ENCODE measurements at places on chromosomes 7 and 10. TPM values are rescaled to one million over a fixed set of nuclear protein-coding genes. Genes with fewer than 3 reads are reported as not detected.
A peak's percentile ranks its signal among the peaks of the same experiment; 100 is the strongest.

DNA sequence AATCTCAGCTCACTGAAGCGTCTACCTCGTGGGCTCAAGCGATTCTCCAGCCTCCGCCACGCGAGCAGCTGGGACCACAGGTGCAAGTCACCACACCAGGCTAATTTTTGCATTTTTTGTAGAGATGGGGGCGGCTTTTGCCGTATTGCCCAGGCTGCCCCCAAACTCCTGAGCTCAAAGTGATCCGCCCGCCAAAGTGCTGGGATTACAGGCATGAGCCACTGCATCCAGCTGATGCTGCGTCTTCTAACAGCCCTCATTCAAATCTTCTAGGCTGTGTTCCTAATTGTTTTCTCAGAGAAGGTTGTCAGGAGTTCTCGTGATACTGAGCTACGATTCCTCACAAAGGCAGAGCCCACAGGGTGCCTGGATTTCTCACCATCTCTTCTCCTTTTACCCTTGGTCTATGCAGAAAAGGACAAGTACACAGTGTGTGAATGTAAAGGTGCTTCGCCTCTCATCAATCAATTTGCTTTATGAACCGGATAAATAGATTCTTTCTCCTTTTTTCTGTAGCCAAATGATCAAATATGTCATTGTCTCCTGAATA, 247.3 kb upstream of the PTN start:
- peaks cover 8% of the 10 kb centered on the region for H3K27me3 ChIP-seq
- no peak overlapping the region for H3K27ac ChIP-seq
- H3K4me3 ChIP-seq: no peak overlapping the region
- no peak for DNase-seq
- no peaks in the 10 kb centered on the region for H3K4me1 ChIP-seq
- H3K36me3 ChIP-seq: no peaks in the 10 kb centered on the region

DNA sequence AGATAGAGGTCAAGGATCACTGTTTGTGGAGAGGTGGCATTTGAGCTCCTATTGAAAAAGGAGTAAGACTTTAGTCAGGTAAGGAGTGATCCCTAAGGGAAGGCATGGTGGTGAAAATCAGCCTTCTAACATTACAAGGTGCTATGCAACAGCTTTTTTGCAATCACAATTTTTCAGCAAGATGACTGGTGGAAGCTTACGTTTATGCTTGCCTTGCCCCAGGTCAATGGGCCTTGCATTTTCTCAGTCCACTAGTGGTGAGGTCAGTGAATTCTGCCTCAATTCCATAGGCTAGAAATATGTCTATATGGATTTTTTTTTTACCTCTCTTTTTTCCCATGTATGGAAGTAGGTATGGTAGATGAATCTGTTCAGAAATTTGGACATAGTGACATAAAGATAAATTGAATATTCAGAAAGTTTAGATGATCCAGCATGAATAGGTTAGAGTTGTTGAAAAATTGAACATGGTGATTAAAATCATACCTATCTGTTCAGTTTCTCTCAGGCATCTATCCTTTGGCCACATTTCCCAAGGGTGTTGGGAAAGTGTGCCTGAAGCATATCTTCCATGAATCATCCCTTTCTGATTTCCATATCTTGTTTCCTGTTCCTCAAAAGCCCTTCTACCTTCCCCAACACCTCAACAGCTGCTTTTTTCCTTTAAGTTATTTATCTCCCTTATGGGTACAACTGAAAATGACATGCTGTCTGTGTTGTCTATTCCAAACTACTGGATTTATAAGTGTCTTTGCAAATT, 71.9 kb upstream of the PTPRZ1 start:
- no peaks in the 10 kb centered on the region for H3K36me3 ChIP-seq
- no peak overlapping the region for H3K4me3 ChIP-seq
- no peak overlapping the region for H3K27ac ChIP-seq
- H3K4me1 ChIP-seq: no peaks in the 10 kb centered on the region
- DNase-seq: no peak

- H3K27ac ChIP-seq: no peak overlapping the region
- no peak for DNase-seq
- H3K4me3 ChIP-seq: no peak overlapping the region
- no peaks in the 10 kb centered on the region for H3K36me3 ChIP-seq
Measured at GRCh38 chr10:78441694-78442093, 408.0 kb downstream of the RPS24 start.

- no peaks in the 10 kb centered on the region for H3K36me3 ChIP-seq
- H3K4me3 ChIP-seq: no peak overlapping the region
- no peaks in the 10 kb centered on the region for H3K27me3 ChIP-seq
- H3K4me1 ChIP-seq: peaks cover 15% of the 10 kb centered on the region
- DNase-seq: no peak
- no peak overlapping the region for H3K27ac ChIP-seq
Measured at GRCh38 chr10:22461891-22462290, 116.6 kb downstream of the SPAG6 start.

DNA sequence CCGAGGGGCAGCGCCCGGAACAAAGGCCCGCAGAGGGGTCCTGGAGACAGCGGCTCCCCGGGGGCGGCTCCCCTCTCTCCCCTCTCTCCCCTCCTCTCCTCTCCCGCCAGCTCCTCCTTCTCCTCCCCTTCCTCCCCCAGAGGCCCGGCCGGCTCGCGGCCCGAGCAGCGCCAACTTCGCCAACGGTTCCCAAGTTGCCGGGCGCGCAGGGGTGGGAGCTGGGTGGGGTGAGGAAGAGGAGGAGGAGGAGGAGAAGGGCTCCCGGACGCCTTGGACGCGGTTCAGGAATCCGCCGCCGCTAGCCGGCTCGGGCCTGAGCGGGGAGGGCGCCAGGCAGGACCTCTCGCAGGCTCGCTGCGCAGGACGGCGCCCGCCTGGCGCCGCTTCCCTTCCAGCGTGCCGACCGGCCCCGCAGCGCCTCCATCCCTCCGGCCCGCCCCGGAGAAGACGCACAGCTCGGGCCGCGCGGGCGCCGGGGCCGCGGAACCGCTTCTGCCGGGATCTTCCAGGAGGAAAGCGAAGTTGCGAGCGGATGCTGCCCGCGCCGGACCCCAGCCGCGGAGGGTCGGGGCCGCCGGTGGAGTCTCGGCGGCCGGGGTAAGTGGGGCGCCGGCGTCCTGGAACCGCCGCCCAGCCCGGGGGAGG, at the start of gene CHST3:
CHST3 (plus strand) TSS at position 298 of the 645 bp plus-strand sequence. CDS start 41,448 bp downstream, outside the sequence.
- peaks cover 57% of the 10 kb centered on the region for H3K27me3 ChIP-seq
- no peak within 1 kb of the TSS for H3K27ac ChIP-seq
- peaks cover 18% of the 10 kb centered on the region for H3K4me1 ChIP-seq
- no peak for DNase-seq

GRCh38 chr7:108299251-108299973, 156.8 kb downstream of the NRCAM start:
- no peak for DNase-seq
- H3K36me3 ChIP-seq: no peaks in the 10 kb centered on the region
- H3K27ac ChIP-seq: no peak overlapping the region
- peaks cover 5% of the 10 kb centered on the region for H3K4me1 ChIP-seq
- no peak overlapping the region for H3K4me3 ChIP-seq

Gene NANOS1
- polyA plus RNA-seq: not detected

GRCh38 chr7:14219125-14219524, 229.7 kb upstream of the ETV1 start:
- H3K4me1 ChIP-seq: no peaks in the 10 kb centered on the region
- H3K4me3 ChIP-seq: no peak overlapping the region
- no peak for DNase-seq
- H3K27ac ChIP-seq: no peak overlapping the region

GRCh38 chr10:46299286-46299535, 12.4 kb downstream of the ANTXRL start:
- peak overlapping the region; percentile 37 for H3K4me3 ChIP-seq
- H3K27me3 ChIP-seq: no peaks in the 10 kb centered on the region
- no peak for DNase-seq
- H3K4me1 ChIP-seq: peaks cover 23% of the 10 kb centered on the region

Gene CYP2C8
- not detected for polyA plus RNA-seq

GRCh38 chr7:91710881-91711280, 169.6 kb downstream of the MTERF1 start:
- H3K4me1 ChIP-seq: no peaks in the 10 kb centered on the region
- no peak for DNase-seq
- no peak overlapping the region for H3K27ac ChIP-seq

GRCh38 chr10:48511875-48512231, 93.0 kb downstream of the ARHGAP22 start:
- peaks cover 3% of the 10 kb centered on the region for H3K4me1 ChIP-seq
- H3K36me3 ChIP-seq: peaks cover 11% of the 10 kb centered on the region
- H3K27ac ChIP-seq: no peak overlapping the region

GRCh38 chr7:104814671-104815400, 199.2 kb upstream of the KMT2E start:
- H3K4me3 ChIP-seq: no peak overlapping the region
- peaks cover 19% of the 10 kb centered on the region for H3K27me3 ChIP-seq
- no peaks in the 10 kb centered on the region for H3K4me1 ChIP-seq
- DNase-seq: no peak
- H3K36me3 ChIP-seq: no peaks in the 10 kb centered on the region
- H3K27ac ChIP-seq: no peak overlapping the region

Gene HOXA11
- not detected for polyA plus RNA-seq

Gene SPDYE2B
- not detected for polyA plus RNA-seq

Gene CRPPA
- 0.40 TPM for polyA plus RNA-seq

Gene LDB3
- not detected for polyA plus RNA-seq

Gene PNLIPRP2
- not detected for polyA plus RNA-seq

- peaks cover 11% of the 10 kb centered on the region for H3K27me3 ChIP-seq
- DNase-seq: no peak
- no peaks in the 10 kb centered on the region for H3K4me1 ChIP-seq
- H3K27ac ChIP-seq: no peak overlapping the region
- H3K36me3 ChIP-seq: peaks cover 6% of the 10 kb centered on the region
Measured at GRCh38 chr7:64184376-64184775, 22.6 kb upstream of the ZNF735 start.

DNA sequence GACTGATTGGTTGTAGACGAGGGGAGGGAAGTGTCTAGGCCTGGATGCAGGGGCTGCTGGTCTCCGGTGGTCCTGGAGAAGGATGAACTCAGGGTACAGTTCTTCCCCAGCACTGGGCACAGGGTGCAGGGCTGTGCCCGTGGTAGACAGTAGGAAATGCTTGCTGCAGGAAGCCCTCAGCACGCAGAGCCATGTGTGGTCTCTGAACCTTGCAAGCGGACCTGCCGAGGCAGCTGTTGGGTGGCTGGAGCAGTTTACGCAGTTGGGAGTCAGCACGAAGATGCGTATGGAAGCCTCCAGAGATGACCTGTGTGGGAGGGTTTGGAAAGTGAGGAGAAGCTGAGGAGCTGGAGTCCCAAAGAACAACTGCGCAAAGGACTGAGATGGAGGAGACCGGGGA, 39.0 kb downstream of the DOCK1 start:
- H3K4me1 ChIP-seq: no peaks in the 10 kb centered on the region
- H3K27me3 ChIP-seq: no peaks in the 10 kb centered on the region
- H3K4me3 ChIP-seq: no peak overlapping the region
- H3K27ac ChIP-seq: no peak overlapping the region
- H3K36me3 ChIP-seq: no peaks in the 10 kb centered on the region

- no peak overlapping the region for H3K27ac ChIP-seq
- H3K27me3 ChIP-seq: no peaks in the 10 kb centered on the region
- no peak for DNase-seq
- H3K4me1 ChIP-seq: peaks cover 36% of the 10 kb centered on the region
- H3K36me3 ChIP-seq: peaks cover 36% of the 10 kb centered on the region
Measured at GRCh38 chr7:47970761-47971160, 8.7 kb downstream of the HUS1 start.

Gene GRID1
- not detected for polyA plus RNA-seq

DNA sequence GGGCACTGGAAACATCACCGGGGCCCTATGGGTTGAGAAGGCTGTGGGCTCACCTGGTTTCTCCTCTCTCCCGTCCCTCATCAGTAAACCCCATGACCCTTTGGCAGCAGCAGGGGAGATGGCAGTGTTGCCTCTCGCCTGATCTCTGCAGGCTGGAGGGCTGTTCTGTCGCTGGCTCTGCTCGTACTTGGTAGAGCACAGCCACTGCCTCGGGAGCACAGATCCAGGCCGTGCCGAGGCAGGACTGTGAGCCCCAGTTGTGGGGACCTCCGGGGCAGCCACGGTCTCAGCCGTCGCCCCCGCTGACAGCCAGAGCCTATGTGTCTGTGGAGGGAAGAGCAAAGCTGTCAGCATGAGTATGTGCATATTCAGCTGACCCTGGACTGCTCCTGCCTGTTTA, 94.9 kb downstream of the PTPRE start:
- no peak overlapping the region for H3K4me3 ChIP-seq
- H3K27me3 ChIP-seq: peaks cover 26% of the 10 kb centered on the region
- H3K4me1 ChIP-seq: peaks cover 8% of the 10 kb centered on the region
- no peak overlapping the region for H3K27ac ChIP-seq
- no peak for DNase-seq

Gene SRRM3
- not detected for polyA plus RNA-seq

Gene DLX5
- not detected for polyA plus RNA-seq

DNA sequence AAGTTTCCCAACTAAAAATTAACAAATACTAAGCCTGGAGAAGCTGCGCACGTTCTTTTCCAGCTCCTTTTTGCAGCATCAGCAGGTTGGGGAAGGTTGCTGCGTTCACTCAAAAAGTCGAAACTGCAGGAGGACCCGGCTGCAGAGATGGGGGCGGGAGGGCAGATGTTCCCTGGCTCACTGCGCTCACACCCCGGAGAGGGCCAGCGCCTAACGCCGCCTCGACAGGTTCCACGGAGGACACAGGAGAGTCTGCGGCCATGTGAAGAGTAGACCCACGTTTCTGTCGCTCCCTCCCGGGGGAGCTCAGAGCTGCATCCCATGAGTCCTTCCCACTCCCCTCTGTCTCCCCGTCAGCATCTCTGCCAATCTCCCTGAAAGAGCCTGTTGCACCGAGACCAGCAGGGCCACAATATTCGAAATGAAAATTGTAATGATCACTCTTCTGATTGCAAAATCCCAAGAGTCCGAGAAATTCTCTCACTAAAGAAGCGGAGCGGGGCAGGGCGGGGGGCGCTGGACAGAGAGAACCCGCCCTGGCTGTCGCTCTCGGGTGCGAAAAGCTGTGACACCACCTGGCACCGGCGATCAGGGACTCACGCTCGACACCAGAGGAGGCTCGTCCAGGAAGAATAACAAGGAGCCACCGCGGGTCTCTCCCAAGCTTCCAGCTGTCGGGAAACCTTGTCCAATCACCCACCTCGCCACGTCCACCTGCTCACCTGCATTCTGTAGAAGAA, 131.5 kb upstream of the PFKP start:
- H3K27me3 ChIP-seq: peaks cover 29% of the 10 kb centered on the region
- no peak overlapping the region for H3K27ac ChIP-seq
- no peak for DNase-seq
- no peak overlapping the region for H3K4me3 ChIP-seq
- peaks cover 4% of the 10 kb centered on the region for H3K4me1 ChIP-seq

GRCh38 chr10:89637113-89637512, 7.9 kb downstream of the PANK1 start:
- no peak overlapping the region for H3K27ac ChIP-seq
- no peaks in the 10 kb centered on the region for H3K36me3 ChIP-seq
- H3K4me3 ChIP-seq: no peak overlapping the region
- H3K4me1 ChIP-seq: no peaks in the 10 kb centered on the region

- DNase-seq: no peak
- peaks cover 20% of the 10 kb centered on the region for H3K36me3 ChIP-seq
- peak overlapping the region; percentile 51 for H3K4me3 ChIP-seq
Measured at GRCh38 chr7:76023002-76023401, 24.8 kb downstream of the STYXL1 start.

- no peak for DNase-seq
- H3K36me3 ChIP-seq: no peaks in the 10 kb centered on the region
- no peak overlapping the region for H3K4me3 ChIP-seq
- no peaks in the 10 kb centered on the region for H3K4me1 ChIP-seq
- H3K27ac ChIP-seq: no peak overlapping the region
Measured at GRCh38 chr10:5534880-5535856, 10.4 kb downstream of the CALML3 start.

All from naive B cell (primary cell).